GM23338 (cell line): ENCODE measurements at places on chromosomes 1 and 21. TPM values are rescaled to one million over a fixed set of nuclear protein-coding genes. Genes with fewer than 3 reads are reported as not detected.

GRCh38 chr1:173400387-173400995 is 76.6 kb upstream of the PRDX6 start:
- H3K27ac ChIP-seq, result peak overlapping the region; percentile 72; the same call in 1 of the 2 replicates
- no peak overlapping the region for H3K4me3 ChIP-seq
- no peaks in the 10 kb centered on the region for H3K36me3 ChIP-seq
- peaks cover 13% of the 10 kb centered on the region for H3K4me1 ChIP-seq
- DNase-seq, result peak; percentile 57

DNA sequence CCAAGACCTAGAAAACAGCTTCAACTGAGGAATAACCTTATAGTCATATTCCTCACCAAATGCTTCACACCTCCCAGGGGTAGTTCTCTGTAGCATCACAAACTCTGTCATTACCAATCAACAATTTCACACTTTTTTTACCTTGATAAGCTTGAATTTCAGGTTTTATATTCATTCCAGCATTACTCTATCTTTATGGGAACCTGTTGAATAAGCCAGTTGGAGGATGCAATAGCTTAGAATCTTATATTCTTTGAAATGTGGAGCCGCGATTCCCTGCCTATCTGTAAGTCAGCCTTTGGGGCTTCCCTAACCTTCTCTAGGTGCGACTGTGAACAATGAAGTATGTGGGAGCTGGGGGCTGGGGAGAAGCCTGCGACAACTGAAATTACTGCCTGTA is 145.4 kb downstream of the GREM2 start:
- H3K27me3 ChIP-seq, result no peaks in the 10 kb centered on the region
- no peak overlapping the region for H3K27ac ChIP-seq
- H3K4me1 ChIP-seq, result no peaks in the 10 kb centered on the region
- DNase-seq, result no peak
- no peak overlapping the region for H3K4me3 ChIP-seq

- peaks cover 9% of the 10 kb centered on the region; the same call in 1 of the 2 replicates for H3K4me1 ChIP-seq
- DNase-seq, result no peak
- H3K27ac ChIP-seq, result no peak overlapping the region
- H3K36me3 ChIP-seq, result no peaks in the 10 kb centered on the region
- no peak overlapping the region for H3K4me3 ChIP-seq
Observed at GRCh38 chr1:54125386-54126070, 27.3 kb downstream of the CDCP2 start.

GRCh38 chr1:23184212-23184934 is 15.7 kb upstream of the LUZP1 start:
- H3K27ac ChIP-seq, result no peak overlapping the region
- peaks cover 2% of the 10 kb centered on the region for H3K27me3 ChIP-seq
- H3K4me3 ChIP-seq, result no peak overlapping the region
- no peaks in the 10 kb centered on the region for H3K36me3 ChIP-seq

DNA sequence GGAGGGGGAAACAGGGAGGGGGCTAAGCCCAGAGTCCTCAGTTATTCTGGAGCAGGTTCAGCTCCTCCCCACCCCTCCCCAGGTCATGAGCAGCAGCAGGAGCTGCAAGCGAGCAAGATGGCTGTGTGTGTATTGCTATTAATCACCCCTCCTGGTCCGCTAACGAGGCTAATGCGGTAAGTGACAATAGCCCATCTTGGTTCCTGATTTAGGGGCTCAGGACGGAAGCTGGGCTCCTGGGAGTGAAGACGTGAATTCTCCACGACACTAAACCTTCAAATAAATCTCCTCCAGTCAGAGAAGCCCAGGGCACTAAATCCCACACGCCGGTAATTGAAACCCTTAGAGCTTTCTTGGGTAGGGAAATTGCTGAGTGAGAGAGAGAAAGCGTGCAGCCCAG is 76.1 kb downstream of the TMEM53 start:
- no peak for DNase-seq
- peaks cover 18% of the 10 kb centered on the region; the same call in 1 of the 2 replicates for H3K4me1 ChIP-seq
- H3K36me3 ChIP-seq, result no peaks in the 10 kb centered on the region
- no peak overlapping the region for H3K4me3 ChIP-seq
- no peaks in the 10 kb centered on the region for H3K27me3 ChIP-seq

DNA sequence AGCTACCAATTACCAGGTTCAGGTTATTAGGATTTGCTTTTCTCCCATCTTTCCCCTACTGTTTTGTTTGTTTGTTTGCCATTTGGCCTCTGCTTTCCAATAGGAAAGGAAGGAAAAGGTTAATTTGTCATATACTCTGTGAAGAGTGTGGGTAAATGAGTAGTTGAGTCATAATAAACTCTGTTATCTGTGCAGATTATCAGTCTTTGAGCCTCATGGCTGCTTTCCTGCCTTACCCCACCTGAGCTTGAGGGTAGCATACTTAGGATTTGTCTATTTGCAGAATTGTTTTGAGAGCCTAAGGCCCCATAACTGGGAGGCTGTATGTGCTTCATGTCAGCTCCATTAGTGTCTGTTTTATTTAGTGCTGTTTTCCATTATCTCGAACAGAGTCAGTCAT is 32.9 kb upstream of the SNX27 start:
- no peaks in the 10 kb centered on the region for H3K4me1 ChIP-seq
- no peak overlapping the region for H3K4me3 ChIP-seq
- H3K27ac ChIP-seq, result no peak overlapping the region
- H3K36me3 ChIP-seq, result peaks cover 11% of the 10 kb centered on the region; the same call in 1 of the 2 replicates
- no peak for DNase-seq

GRCh38 chr1:56453016-56453415 is 126.3 kb downstream of the PLPP3 start:
- H3K27ac ChIP-seq, result peak overlapping the region; percentile 24; the same call in 1 of the 2 replicates
- H3K27me3 ChIP-seq, result no peaks in the 10 kb centered on the region
- no peaks in the 10 kb centered on the region for H3K36me3 ChIP-seq
- no peak overlapping the region for H3K4me3 ChIP-seq
- peaks cover 23% of the 10 kb centered on the region for H3K4me1 ChIP-seq

GRCh38 chr1:215082532-215083382 is at the start of gene KCNK2:
TSS of gene KCNK2 (plus strand) at chr1:215082737. CDS start at chr1:215083386, 649 bp downstream.
- H3K4me1 ChIP-seq, result peaks cover 3% of the 10 kb centered on the region; the same call in 1 of the 2 replicates
- DNase-seq, result peak; percentile 75
- peaks cover 81% of the 10 kb centered on the region for H3K27me3 ChIP-seq
- H3K27ac ChIP-seq, result no peak within 1 kb of the TSS
- H3K4me3 ChIP-seq, result peak within 1 kb of the TSS; percentile 78
- no peaks in the 10 kb centered on the region for H3K36me3 ChIP-seq

- no peak for DNase-seq
- no peaks in the 10 kb centered on the region for H3K4me1 ChIP-seq
- no peak overlapping the region for H3K4me3 ChIP-seq
- no peaks in the 10 kb centered on the region for H3K27me3 ChIP-seq
- no peak overlapping the region for H3K27ac ChIP-seq
- no peaks in the 10 kb centered on the region for H3K36me3 ChIP-seq
Observed at GRCh38 chr1:109133815-109134214, 19.9 kb downstream of the ELAPOR1 start.

DNA sequence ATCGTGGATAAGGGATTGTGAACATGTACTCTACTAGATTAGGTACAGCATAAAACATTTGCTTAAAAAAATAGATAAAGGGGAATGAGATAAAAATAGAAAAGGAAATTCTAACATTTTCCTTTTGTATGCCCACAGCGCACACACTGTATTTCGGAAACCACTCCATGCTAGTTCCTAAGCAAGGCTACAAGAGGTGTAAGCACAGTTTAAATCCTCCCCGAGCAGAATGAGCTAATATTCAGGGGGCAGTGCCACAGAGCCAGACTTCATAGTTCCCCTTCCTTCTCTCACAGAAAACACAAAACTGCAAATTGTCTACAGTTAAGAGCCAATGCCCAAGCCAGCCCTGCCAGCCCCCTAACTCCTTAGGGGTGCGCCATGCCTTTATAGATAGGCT is 159.4 kb downstream of the ZNF281 start:
- H3K4me3 ChIP-seq, result no peak overlapping the region
- H3K36me3 ChIP-seq, result no peaks in the 10 kb centered on the region
- no peak for DNase-seq
- no peak overlapping the region for H3K27ac ChIP-seq
- H3K27me3 ChIP-seq, result no peaks in the 10 kb centered on the region

DNA sequence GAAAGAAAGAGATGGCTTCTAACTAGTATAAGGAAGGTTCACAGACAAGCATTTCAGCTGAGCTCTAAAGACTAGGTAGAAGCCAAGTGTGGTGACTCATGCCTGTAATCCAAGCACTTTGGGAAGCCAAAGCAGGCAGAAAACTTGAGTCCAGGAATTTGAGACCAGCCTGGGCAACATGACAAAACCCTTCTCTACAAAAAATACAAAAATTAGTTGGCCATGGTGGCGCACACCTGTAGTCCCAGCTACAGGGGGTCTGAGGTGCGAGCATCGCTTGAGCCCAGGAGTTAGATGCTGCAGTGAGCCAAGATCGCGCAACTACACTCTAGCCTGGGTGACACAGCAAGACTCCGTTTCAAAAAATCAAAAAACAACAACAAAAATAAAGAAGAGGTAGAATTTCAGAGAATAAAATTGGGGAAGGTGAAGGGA is 27.8 kb downstream of the FBXO42 start:
- no peak overlapping the region for H3K4me3 ChIP-seq
- DNase-seq, result no peak
- no peaks in the 10 kb centered on the region for H3K36me3 ChIP-seq
- H3K27ac ChIP-seq, result no peak overlapping the region

GRCh38 chr21:35291973-35292627 is 243.0 kb upstream of the RUNX1 start:
- no peaks in the 10 kb centered on the region for H3K36me3 ChIP-seq
- no peaks in the 10 kb centered on the region for H3K27me3 ChIP-seq
- no peak for DNase-seq
- H3K27ac ChIP-seq, result no peak overlapping the region
- no peaks in the 10 kb centered on the region for H3K4me1 ChIP-seq

GRCh38 chr1:65069011-65069565 is 78.9 kb upstream of the AK4 start:
- DNase-seq, result no peak
- H3K27ac ChIP-seq, result no peak overlapping the region
- peaks cover 24% of the 10 kb centered on the region for H3K4me1 ChIP-seq
- H3K36me3 ChIP-seq, result no peaks in the 10 kb centered on the region

- no peaks in the 10 kb centered on the region for H3K27me3 ChIP-seq
- no peak overlapping the region for H3K27ac ChIP-seq
- no peak for DNase-seq
- no peaks in the 10 kb centered on the region for H3K4me1 ChIP-seq
- peaks cover 38% of the 10 kb centered on the region for H3K36me3 ChIP-seq
- H3K4me3 ChIP-seq, result no peak overlapping the region
Observed at GRCh38 chr1:39332291-39332690, 127.8 kb downstream of the MACF1 start.

DNA sequence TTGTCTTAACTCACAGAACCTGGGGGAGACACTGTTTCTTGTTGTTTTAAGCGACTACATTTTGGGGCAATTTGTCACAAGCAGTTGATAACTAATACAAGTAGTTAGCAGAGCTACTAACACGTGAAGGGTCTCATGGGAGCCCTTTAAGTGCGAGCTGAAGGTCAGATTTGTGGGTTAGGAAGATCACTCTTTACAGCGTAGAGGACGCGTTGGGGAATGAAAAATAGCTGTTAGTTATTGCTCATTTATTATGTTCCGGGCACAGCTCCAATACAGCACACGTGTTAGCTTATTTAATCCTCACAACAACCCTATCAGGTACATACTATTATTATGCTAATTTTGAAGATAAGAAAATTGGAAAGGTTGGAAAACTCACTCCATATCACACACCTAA is 95.9 kb downstream of the ACTL8 start:
- no peak for DNase-seq
- H3K27me3 ChIP-seq, result no peaks in the 10 kb centered on the region
- H3K4me3 ChIP-seq, result no peak overlapping the region

DNA sequence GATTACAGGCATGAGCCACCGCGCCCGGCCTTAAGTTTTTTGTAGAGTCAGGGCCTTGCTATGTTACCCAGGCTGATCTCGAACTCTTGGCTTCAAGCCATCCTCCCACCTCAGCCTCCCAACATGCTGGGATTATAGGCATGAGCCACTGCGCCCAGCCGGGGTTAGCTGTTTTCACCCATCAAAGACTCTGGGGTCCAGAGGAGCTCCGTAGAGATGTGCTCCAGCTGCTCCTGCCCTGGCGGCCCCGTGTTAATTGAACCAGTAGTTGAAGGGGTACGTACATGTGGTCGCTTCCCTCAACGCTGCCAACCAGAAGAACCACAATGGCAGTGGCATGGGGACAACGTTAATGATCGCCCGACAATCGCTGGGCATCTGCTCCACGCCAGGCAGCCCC is 72.0 kb downstream of the NPHP4 start:
- no peak overlapping the region for H3K27ac ChIP-seq
- H3K4me1 ChIP-seq, result no peaks in the 10 kb centered on the region
- H3K27me3 ChIP-seq, result no peaks in the 10 kb centered on the region
- no peaks in the 10 kb centered on the region for H3K36me3 ChIP-seq
- DNase-seq, result no peak

DNA sequence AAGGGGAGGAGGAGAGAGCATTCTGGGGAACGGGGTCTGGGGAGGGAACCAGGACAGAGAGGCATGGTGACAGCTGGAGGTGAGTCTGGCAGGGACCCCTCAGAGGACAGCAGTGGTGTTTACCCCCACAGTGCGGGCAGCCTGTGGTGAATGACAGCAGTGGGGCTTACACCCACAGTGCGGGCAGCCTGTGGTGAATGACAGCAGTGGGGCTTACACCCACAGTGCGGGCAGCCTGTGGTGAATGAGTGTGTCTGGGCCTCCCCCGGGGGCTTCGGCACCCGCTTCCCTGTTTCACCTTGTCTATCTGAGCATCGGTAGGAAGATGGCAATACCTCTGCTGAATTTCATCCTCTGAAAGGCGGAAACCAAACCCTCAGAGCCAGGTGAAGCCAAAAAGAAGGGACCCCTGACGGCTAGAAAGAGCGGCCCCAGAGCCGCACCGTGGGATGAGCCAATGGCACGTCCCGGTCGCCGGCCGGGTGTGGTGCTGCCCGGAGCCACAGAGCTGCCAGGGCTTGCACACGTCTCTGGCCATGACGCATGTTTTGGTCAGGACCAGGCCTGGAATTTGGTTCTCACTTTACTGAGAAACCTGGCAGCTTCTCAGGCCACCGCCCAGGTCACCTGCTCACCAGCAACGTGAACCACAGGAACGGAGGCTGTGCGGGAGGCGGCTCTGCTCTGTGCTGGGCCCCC is 54.1 kb downstream of the SIK1 start:
- peaks cover 7% of the 10 kb centered on the region; the same call in 1 of the 2 replicates for H3K4me1 ChIP-seq
- no peaks in the 10 kb centered on the region for H3K27me3 ChIP-seq
- no peaks in the 10 kb centered on the region for H3K36me3 ChIP-seq
- no peak overlapping the region for H3K4me3 ChIP-seq
- no peak overlapping the region for H3K27ac ChIP-seq

- no peak for DNase-seq
- H3K36me3 ChIP-seq, result no peaks in the 10 kb centered on the region
- peaks cover 6% of the 10 kb centered on the region; the same call in 1 of the 2 replicates for H3K27me3 ChIP-seq
- no peak overlapping the region for H3K27ac ChIP-seq
- H3K4me3 ChIP-seq, result no peak overlapping the region
Observed at GRCh38 chr1:27618341-27619082, 14.6 kb upstream of the AHDC1 start.

The SLC19A2 gene
- total RNA-seq, result 39.1 and 42.8 TPM in 2 replicates

The LHX8 gene
- total RNA-seq, result 0.27 and 0.73 TPM in 2 replicates

The PAPPA2 gene
- 0.66 and 1.4 TPM in 2 replicates for total RNA-seq

The CASQ1 gene
- 1.2 and 2.8 TPM in 2 replicates for total RNA-seq

The BARHL2 gene
- not detected in 2 replicates for total RNA-seq

The CD52 gene
- not detected in 2 replicates for total RNA-seq

The CIART gene
- 6.6 and 9.3 TPM in 2 replicates for total RNA-seq

The UBE2J2 gene
- 70.2 and 73.5 TPM in 2 replicates for total RNA-seq

The DIRAS3 gene
- total RNA-seq, result 0.12 and 0.21 TPM in 2 replicates

The FALEC gene
- not detected in 2 replicates for total RNA-seq

The OR2L2 gene
- 0.07 TPM in 1 of 2 replicates, not detected in the other for total RNA-seq

The RLF gene
- 21.1 and 22.2 TPM in 2 replicates for total RNA-seq

The NBPF8 gene
- 1.8 and 2.5 TPM in 2 replicates for total RNA-seq

The LTN1 gene
- 26.1 and 30.8 TPM in 2 replicates for total RNA-seq

The PCSK9 gene
- 275 and 327 TPM in 2 replicates for total RNA-seq

The KIF17 gene
- 13.3 and 18.6 TPM in 2 replicates for total RNA-seq
